Mesendoderm (in vitro differentiated cells): ENCODE measurements at places on chromosomes 4 and X.
A peak's percentile ranks its signal among the peaks of the same experiment; 100 is the strongest.

- no peak for DNase-seq
Observed at GRCh38 chr4:138367942-138368341, 125.8 kb upstream of the SLC7A11 start.

- DNase-seq = no peak
Observed at GRCh38 chrX:531611-531936, 99.0 kb upstream of the SHOX start.

DNA sequence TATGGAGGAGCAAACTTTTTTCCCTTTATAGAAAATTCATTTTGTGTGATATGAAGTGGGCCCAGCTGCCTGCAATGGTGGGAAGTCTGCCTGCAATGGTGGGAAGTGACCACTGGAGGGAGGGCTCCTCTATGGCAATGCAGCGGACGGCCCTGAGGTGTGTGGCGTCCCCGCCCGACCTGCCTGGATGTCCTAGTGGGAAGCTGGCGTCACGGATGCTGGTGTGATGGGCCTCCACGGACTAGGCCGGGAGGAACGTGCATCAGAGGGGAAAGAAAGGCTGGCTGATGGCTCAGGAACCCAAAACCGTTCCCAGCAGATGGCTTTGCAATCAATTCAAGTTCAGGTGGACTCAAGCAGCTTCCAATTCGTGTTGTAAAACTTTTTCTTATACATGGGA, 177.9 kb downstream of the AFAP1 start:
- DNase-seq = peak; percentile 74

GRCh38 chr4:25904748-25905082, 9.3 kb upstream of the SMIM20 start:
- no peak for DNase-seq

DNA sequence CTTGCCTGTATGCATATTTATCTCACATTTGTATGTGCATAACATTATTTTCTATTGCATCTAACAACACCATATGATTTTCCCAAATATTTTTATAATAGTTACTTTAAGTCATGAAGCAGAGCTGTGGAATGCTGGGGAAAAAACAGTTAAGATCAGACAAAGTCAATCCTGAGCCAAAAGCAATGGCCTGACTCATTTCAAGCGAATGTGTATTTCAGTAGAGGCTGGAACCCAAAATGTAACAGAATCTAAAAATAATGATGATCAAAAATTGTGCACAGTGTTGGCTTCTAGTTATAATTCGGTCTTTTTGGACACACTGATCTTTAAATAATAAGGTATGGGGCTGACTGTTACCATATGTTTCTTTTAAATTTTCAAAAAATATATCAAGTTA, 516.2 kb upstream of the ADGRL3 start:
- DNase-seq = no peak

DNA sequence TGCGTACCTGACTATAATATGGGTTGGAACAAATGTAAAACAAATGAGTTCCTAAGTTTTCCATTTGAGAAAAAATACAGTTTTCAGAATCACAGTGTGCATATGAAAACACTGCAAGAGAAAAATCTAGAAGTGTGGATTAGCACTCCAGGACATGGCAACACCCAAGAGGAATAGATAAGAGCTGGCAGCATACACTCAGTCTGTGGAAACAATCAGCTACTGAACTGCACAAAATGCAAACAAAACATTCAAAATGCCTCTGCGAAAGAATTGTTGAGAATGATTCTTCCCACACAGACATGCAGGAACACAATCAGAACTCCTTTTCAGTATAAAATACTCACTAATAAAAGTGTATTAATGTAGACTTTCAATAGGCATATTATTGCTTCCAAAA, 39.9 kb downstream of the ATP8A1 start:
- DNase-seq = peak; percentile 21

- no peak for DNase-seq
Observed at GRCh38 chr4:79199743-79200142, 126.1 kb downstream of the NAA11 start.

DNA sequence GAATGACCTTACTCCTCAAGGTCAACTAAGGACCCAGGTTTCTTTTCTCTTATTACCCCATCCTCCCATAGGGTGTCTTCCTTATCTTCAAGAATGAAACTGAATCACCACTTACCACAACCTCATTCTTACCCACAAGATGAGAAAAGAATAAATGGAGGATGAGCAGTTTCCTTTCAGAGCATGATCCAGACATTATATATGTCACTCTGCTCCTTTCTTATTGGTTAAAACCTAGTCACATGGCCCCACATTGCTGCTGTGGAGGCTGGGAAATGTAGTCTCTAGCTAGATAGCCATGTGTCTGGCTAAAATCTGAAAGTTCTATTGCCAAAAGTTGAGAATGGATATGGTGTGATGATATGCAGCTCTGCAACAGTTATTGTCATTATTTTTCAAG, 62.4 kb upstream of the RAI2 start:
- DNase-seq = no peak

GRCh38 chrX:49977319-49978090, 55.1 kb downstream of the CLCN5 start:
- DNase-seq = peak; percentile 3
